ENCODE measurements at places on chromosomes 3 and 15.

DNA sequence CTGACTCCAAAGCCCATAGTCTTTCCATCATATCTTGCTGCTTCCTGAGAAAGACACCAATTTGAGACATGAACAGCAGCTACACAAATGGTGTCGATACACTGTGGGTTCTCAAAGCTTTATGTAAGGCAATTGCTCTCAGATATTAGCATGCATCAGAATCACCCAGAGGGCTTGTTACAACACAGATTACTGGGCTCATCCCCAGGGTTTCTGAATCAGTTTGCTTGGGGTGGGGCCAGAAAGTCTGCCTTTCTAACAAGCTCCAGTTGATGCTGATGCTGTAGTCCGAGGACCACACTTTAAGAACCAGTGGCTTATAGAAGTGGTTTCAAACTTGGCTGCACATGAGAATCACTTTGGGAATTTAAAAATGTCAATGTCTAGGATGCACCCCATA, 86.5 kb downstream of the SEMA6D start:
- no peak for DNase-seq

- DNase-seq: no peak
Observed at GRCh38 chr15:29623116-29623639, 199.1 kb downstream of the TJP1 start.

GRCh38 chr3:79250746-79251145, 517.1 kb downstream of the ROBO1 start:
- no peak for DNase-seq

DNA sequence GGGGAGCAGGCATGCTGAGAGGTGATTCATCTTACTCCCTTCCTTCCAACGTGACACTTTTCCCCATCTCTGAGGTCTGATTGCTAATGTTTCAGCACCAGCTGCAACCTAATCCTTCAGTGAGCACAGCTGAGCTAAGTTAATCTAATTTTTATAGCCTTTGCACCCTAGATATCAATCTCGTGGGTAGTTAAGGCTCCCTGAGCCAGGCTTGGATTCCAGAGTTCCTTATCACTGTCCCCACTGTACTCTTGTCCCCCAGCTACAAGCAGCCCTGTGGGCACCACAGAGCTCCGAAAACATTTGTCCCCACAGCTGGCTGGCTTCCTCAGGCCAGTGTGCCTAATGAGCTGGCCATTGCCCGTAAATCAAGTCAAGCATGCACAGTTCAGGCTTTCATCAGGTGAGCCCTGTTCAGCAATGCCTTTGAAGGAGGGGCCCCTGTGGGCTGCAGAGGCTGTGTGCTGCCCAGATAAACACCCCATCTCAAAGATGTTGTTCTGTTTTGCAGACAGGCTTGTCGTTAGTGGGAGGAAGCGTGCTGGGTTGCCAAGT, 376.9 kb upstream of the RASGRP1 start:
- no peak for DNase-seq

- DNase-seq: no peak
Observed at GRCh38 chr15:26662283-26662682, 110.6 kb downstream of the GABRB3 start.
